ENCODE measurements at places on chromosomes 2 and 18. TPM values are rescaled to one million over a fixed set of nuclear protein-coding genes. Genes with fewer than 3 reads are reported as not detected.

- no peak for DNase-seq
Observed at GRCh38 chr2:8376603-8377410, 305.0 kb upstream of the ID2 start.

- no peak for DNase-seq
Observed at GRCh38 chr2:239954166-239955086, 70.7 kb downstream of the NDUFA10 start.

- DNase-seq: no peak
Observed at GRCh38 chr2:202425036-202425435, 48.9 kb downstream of the BMPR2 start.

- no peak for DNase-seq
Observed at GRCh38 chr2:72527424-72527823, 298.4 kb downstream of the EXOC6B start.

- no peak for DNase-seq
Observed at GRCh38 chr2:120662746-120663145, 72.9 kb upstream of the GLI2 start.

- DNase-seq: no peak
Observed at GRCh38 chr18:44986933-44987332, 306.2 kb downstream of the SETBP1 start.

- DNase-seq: no peak
Observed at GRCh38 chr2:210172219-210172575, 988 bp upstream of the KANSL1L start.

- DNase-seq: no peak
Observed at GRCh38 chr2:51013079-51013932, 18.6 kb downstream of the NRXN1 start.

GRCh38 chr2:108084311-108084710 lies 98.0 kb downstream of the SLC5A7 start:
- no peak for DNase-seq

- no peak for DNase-seq
Observed at GRCh38 chr2:168439536-168439935, 16.5 kb upstream of the CERS6 start.

GRCh38 chr2:25349397-25349796 lies 7.7 kb upstream of the DNMT3A start:
- no peak for DNase-seq

DNA sequence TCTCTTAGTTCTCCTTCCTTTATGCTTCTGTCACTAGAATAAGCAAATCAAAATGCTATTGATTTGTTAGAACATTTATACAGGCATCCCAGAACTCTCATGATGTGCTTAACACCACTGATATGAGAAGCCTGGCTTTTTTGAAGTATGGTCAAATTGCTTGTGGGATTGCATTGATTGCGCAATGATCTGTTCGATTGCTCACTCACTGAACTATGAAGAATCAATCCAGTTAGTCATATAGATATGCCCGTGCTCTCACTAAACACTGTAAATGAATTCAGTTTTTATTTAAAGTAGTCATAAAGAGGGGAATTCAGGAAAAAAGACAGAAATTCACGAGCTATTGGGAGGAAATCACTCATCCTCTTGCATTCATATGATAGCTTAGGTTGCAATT lies 1237.8 kb downstream of the SUCLG1 start:
- no peak for DNase-seq

DNA sequence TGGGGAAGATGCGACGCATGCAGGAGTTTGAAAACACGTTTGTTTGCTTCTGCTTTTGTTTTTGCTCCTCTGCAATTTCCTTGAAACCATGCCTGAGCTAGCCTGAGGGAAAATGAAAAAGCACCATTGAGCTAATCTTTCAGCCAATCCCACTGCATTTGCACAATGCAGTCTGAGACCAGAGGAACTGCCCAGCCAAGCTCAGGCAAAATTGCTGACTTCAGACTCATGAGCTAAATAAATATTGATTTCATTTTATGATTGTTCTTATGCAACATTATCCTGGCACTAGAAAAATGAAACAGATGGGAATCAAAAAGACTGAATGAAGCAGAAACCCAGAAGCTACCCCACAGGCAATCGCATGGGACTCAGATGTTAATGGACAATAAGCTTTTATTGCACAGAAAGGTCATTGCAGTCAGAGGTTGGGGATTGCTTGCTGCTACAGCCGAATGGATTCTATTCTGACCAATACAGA lies 37.0 kb downstream of the TPRKB start:
- no peak for DNase-seq

- DNase-seq: no peak
Observed at GRCh38 chr2:62999905-63000304, 50.7 kb upstream of the OTX1 start.

Gene CYP26B1
- not detected for total RNA-seq

Gene CPO
- not detected for total RNA-seq

Gene SLC19A3
- not detected for total RNA-seq

Gene VWA3B
- not detected for total RNA-seq

Gene MPP4
- not detected for total RNA-seq

Measured in CD4-positive, alpha-beta T cell (primary cell).